ENCODE measurements at places on chromosomes 2 and 18. TPM values are rescaled to one million over a fixed set of nuclear protein-coding genes. Genes with fewer than 3 reads are reported as not detected.

DNA sequence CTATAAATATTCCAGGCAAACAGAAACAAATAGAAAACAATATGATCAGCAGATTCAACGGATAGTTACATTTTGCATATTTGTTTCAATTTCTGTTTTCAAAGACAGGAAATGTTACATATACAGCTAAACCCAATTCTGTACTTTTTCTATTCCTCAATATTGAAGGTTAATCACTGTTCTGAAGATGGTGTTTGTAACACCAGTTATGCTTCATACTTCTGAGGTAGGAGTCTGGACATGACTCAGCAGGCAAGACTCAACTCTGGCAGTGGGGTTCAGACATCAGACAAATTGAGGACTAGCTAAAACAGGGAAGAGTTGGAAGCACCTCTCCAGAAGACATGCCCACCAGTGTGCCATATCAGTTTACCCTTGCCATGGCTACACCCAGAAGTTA is 16.6 kb downstream of the SERPINB13 start:
- H3K36me3 ChIP-seq = no peaks in the 10 kb centered on the region
- H3K27me3 ChIP-seq = no peaks in the 10 kb centered on the region

ZSWIM2 gene
- not detected for total RNA-seq

- peaks cover 29% of the 10 kb centered on the region for H3K36me3 ChIP-seq
- peaks cover 7% of the 10 kb centered on the region for H3K4me1 ChIP-seq
- peak overlapping the region; percentile 19 for H3K27ac ChIP-seq
- no peaks in the 10 kb centered on the region for H3K27me3 ChIP-seq
- no peak overlapping the region for H3K4me3 ChIP-seq
- DNase-seq = peak; percentile 58
These were observed 48.2 kb downstream of the SLC66A3 start for GRCh38 chr2:11203480-11203879.

DNA sequence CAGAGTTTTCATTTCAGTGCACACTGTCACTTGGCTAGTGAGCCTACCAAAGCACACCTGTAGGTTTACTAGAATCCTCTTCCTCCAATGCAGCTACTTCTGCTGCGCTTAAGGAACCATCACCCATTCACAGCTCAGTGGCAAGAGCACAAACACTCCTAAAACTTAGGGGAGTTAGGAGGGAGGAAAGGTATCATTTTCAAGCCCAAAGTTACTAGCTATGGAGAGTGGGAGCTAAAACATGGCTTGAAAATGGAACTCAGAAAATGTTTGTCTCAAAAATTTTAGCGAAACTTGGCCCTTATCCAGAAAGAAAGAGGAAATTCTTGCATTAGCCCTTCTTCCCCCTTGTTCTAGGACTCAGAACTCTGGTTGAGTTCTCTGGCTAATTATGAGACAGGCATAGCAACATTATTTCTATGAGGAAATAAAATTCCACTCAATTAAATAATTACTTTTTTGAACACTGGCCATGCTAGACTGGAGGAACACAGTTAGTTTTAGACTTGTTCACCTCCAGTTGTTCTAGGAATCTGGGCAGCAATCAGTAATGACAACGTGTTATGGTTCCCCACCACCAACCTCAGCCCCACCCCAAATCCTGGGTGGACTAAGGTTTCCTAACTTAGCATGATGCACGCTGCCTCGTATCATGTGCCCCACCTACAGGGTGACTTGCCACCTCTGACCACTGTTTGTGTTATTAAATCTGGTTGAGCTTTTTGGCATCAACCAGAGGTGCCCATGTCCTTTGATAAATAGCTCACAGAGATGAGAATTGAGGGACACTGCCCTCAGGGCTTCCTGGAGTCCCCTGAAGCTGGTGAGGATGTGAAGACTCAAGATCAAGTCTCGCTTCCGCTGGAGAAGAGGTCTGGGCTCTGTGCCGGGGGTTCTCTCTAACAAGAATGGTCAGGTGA is 32.8 kb downstream of the LPIN2 start:
- H3K4me3 ChIP-seq = no peak overlapping the region
- H3K4me1 ChIP-seq = peaks cover 34% of the 10 kb centered on the region
- no peak for DNase-seq
- no peaks in the 10 kb centered on the region for H3K36me3 ChIP-seq

DNA sequence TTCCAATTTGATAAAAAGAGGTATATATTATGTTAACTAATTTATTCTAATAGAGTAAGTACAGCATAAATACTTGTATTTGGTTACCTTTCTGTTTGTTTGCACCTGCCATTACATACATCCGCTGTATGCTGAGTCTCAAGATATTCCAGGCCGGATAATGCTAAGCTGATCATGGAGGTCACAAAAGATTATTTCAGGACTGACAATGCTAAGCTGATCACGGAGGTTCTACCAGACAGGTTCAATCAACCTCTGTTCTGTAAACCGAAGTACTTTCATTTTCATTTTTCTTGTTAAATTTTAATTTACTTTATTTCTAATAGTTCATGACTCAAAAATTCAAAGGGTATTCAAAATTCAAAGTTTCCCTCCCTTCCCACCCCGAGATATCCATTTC is 31.1 kb downstream of the PNO1 start:
- peaks cover 10% of the 10 kb centered on the region for H3K36me3 ChIP-seq
- H3K4me3 ChIP-seq = no peak overlapping the region

DNA sequence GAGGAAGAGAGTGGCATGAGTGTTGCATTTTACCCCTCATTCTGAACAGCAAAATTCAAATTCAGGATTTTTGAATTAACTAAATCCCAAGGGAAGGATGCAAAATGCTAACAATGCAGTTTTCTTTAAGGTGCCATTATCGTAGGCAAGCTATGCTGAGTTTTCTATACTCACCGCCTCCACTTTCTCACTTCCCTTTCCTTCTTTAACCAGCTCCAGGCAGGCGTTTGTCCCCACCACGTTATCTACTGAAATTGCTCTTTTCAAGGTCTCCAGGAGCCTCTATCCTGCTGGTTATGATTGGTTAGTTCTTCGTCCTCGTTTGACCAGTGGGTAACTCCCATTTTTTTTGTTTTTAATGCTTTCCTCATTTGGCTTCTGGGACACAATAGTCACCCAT is 1.8 kb upstream of the CPO start:
- no peak for DNase-seq
- H3K36me3 ChIP-seq = no peaks in the 10 kb centered on the region

GRCh38 chr2:232103140-232103737 is 141.7 kb downstream of the DIS3L2 start:
- H3K27me3 ChIP-seq = no peaks in the 10 kb centered on the region
- no peak overlapping the region for H3K27ac ChIP-seq
- no peak overlapping the region for H3K4me3 ChIP-seq
- H3K36me3 ChIP-seq = no peaks in the 10 kb centered on the region
- peak; percentile 51 for DNase-seq

GRCh38 chr2:128783896-128784295 is 465.2 kb upstream of the HS6ST1 start:
- DNase-seq = no peak
- H3K36me3 ChIP-seq = no peaks in the 10 kb centered on the region
- peaks cover 2% of the 10 kb centered on the region for H3K4me1 ChIP-seq

DNA sequence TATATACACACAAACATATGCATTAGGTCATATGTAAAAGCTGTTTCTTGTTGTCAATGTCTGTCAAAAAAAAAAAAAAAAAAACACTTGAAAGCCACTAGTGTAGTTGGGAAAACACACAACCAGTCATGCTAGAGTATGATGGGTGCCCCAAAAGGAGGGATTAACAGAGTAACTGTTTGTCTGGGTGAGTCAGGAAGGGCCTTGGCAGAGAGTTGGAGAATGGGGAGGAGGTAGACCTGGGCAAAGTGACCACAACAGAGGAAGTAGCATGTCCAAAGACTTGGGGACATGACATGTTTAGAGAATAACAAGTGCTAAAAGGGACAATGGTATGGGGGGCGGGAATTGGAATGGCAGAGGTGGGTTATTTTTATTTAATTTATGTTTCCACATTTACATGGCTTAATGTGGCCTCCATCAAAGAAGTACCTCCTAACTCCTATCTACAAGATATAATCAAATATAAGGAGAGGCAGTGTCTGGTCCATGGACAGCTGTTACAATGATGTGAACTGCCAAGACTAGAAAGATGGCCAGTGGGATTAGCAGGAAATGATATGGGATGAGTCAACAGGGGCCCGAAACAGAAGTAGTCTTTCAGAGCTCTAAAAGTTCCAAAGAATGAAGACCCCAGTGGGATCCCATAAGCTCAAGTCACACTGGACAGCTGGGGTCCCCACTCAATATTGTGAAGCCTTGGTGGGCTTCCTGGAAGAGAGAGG is 99.9 kb upstream of the ZFP36L2 start:
- H3K27me3 ChIP-seq = no peaks in the 10 kb centered on the region
- no peak overlapping the region for H3K27ac ChIP-seq
- H3K36me3 ChIP-seq = no peaks in the 10 kb centered on the region
- DNase-seq = no peak
- no peaks in the 10 kb centered on the region for H3K4me1 ChIP-seq

CELF4 gene
- total RNA-seq = not detected

- no peak overlapping the region for H3K27ac ChIP-seq
- no peaks in the 10 kb centered on the region for H3K4me1 ChIP-seq
- no peak overlapping the region for H3K4me3 ChIP-seq
- no peak for DNase-seq
- no peaks in the 10 kb centered on the region for H3K27me3 ChIP-seq
These were observed 327.0 kb downstream of the RAD51AP2 start for GRCh38 chr2:17191223-17191622.

DNA sequence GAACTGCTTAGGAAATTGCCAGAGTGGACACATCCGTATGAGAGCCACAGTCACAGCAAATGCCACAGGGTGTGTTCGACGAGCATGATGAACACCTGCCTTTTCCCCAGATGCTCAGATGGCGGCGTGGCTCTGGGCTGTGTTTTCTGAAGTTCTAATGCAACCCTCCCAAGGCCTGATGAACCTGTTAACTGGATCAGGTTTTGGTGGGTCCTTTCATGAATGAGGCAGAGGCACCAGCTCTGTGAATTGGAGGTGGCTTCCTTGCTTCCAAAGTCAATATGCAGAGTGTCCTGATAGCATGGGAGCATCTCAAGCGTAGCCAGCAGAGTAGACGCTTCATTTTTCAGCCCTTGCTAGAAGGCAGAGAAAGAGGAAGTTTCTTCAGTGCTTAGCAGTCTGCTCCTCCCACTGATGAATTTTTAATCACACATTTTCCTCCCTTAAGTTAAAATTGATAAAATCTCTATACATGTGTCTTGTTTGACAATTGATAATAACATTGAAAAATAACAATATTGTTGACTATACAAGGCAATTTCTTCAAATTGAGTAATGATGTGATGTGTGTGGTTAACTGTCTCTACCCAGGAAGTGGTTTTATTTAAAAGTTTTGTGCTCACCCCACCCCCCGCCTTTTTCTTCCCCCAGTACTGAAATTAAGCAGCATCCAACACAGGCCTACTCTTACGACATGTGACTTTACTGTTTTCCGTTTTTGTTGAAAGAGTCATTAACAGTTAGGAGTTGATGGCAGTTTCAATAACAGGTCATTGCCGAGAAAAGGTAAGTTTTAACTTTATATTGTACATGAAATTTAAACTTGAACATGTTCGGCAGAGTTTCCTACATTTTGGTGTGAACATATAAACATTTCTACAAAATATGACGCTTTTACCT is at the start of gene ARHGAP15:
ARHGAP15 (plus strand) TSS at position 739 of the 900 bp plus-strand sequence.
- H3K27me3 ChIP-seq = peaks cover 8% of the 10 kb centered on the region
- no peak within 1 kb of the TSS for H3K27ac ChIP-seq
- DNase-seq = no peak
- H3K36me3 ChIP-seq = no peaks in the 10 kb centered on the region
- no peak within 1 kb of the TSS for H3K4me3 ChIP-seq

HOXD3 gene
- total RNA-seq = not detected

DNA sequence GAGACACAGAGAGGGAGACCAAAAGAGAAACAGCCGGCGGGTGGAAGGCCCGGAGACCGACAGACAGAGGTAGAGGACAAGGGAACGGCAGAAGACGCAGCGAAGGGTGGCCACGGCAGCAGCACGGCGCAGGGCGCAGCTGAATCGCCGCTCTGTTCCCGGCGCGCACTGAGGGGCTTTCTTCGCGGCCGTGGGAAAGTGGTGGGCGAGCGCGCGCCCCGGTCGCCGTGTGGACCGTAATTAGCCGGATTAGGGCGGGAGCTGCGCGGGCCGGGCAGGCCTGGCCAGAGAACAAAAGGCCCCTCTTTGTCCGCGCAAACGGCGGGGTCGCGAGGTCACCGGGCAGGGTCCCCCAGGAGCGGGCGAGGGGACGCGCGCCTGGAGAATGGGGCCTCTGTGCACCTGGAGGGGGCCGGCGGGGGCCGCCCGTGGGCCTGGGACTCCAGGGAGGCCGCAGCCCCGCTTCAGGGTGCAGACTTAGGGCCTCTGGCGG is 158.3 kb downstream of the ZFP36L2 start:
- no peak overlapping the region for H3K4me3 ChIP-seq
- no peaks in the 10 kb centered on the region for H3K36me3 ChIP-seq
- no peak overlapping the region for H3K27ac ChIP-seq
- DNase-seq = no peak

- H3K27me3 ChIP-seq = no peaks in the 10 kb centered on the region
- H3K4me3 ChIP-seq = no peak overlapping the region
- DNase-seq = no peak
These were observed 5.7 kb downstream of the CCL20 start for GRCh38 chr2:227819398-227819697.

- H3K4me3 ChIP-seq = no peak overlapping the region
- peaks cover 15% of the 10 kb centered on the region for H3K4me1 ChIP-seq
- H3K36me3 ChIP-seq = no peaks in the 10 kb centered on the region
These were observed 103.5 kb upstream of the MAP3K20 start for GRCh38 chr2:172972005-172972619.

REG3A gene
- total RNA-seq = not detected

DNA sequence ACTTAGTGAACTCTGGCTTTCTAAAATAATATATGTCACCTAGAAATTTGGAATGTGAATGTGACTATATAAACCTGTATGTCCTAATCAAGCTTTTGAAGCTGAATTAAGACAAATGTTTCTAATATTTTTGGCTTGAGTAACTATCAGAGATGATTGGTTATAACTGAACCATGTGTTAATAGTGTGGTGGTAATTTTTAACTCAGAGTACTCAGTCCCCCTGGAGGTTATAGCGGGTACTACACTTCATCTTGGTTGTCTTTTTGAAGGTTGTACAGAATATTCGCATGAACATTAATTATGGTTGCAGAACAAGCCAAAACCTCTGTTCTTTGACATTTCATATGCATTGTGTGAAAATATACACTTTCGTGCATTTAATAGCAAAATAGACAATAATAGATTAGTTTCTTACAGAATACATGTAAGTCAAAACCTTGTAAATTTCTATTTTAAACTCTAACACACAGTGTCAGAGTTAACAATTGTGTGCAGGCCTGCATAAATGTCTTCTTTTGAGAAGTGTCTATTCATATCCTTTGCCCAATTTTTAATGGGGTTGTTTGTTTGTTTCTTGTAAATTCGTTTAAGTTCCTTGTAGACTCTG is 86.0 kb downstream of the OSBPL6 start:
- no peak overlapping the region for H3K27ac ChIP-seq
- no peak overlapping the region for H3K4me3 ChIP-seq
- H3K4me1 ChIP-seq = peaks cover 33% of the 10 kb centered on the region
- no peaks in the 10 kb centered on the region for H3K36me3 ChIP-seq
- no peaks in the 10 kb centered on the region for H3K27me3 ChIP-seq

DNA sequence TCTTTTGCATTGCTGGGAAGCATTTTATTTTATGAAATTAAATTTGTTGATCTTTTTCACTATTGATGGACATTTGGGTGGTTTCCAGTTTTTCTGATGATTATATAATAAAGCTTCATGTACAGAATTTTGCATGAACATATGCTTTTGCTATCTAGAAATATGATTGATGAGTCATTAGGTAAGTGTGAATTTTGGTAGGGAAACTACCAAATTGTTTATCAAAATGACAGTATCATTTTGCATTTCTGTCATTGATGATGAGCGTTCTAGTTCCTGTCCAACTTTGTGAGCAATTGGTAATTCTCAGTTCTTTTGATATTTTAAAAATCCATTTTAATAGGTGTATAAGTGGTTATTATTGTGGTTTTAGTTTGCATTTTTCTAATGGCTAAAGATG is 67.7 kb downstream of the TAF4B start:
- H3K4me1 ChIP-seq = no peaks in the 10 kb centered on the region
- H3K27ac ChIP-seq = no peak overlapping the region
- H3K27me3 ChIP-seq = no peaks in the 10 kb centered on the region
- no peak for DNase-seq

Measured in astrocyte (in vitro differentiated cells and primary cell).